ENCODE measurements at places on chromosomes 2 and 18. TPM values are rescaled to one million over a fixed set of nuclear protein-coding genes. Genes with fewer than 3 reads are reported as not detected.

The TEKT4 gene
- total RNA-seq = not detected

The SLC40A1 gene
- total RNA-seq = 73.1 TPM

The THSD7B gene
- not detected for total RNA-seq

The CFAP53 gene
- 0.83 TPM for total RNA-seq

The SPHKAP gene
- under 0.01 TPM for total RNA-seq

The LCT gene
- total RNA-seq = under 0.01 TPM

The ADAM23 gene
- 10.6 TPM for total RNA-seq

The TOGARAM2 gene
- 0.17 TPM for total RNA-seq

The KCTD1 gene
- total RNA-seq = 9.0 TPM

The LMAN1 gene
- 245 TPM for total RNA-seq

The KIF5C gene
- total RNA-seq = 0.58 TPM

The TCF23 gene
- not detected for total RNA-seq

The ZC3H6 gene
- total RNA-seq = 5.8 TPM

The APOB gene
- under 0.01 TPM for total RNA-seq

The LIMS2 gene
- 0.44 TPM for total RNA-seq

The PPP4R1 gene
- 95.4 TPM for total RNA-seq

The SPATS2L gene
- total RNA-seq = 102 TPM

The SGO2 gene
- 2.2 TPM for total RNA-seq

The FOXI3 gene
- total RNA-seq = not detected

The RBBP8 gene
- 27.9 TPM for total RNA-seq

The C18orf54 gene
- total RNA-seq = 1.7 TPM

The ANKRD30B gene
- 0.50 TPM for total RNA-seq

The EGR4 gene
- total RNA-seq = 0.83 TPM

The SEPTIN2 gene
- total RNA-seq = 435 TPM

The TSPYL6 gene
- total RNA-seq = under 0.01 TPM

The TDRD15 gene
- not detected for total RNA-seq

The CPS1 gene
- total RNA-seq = 20.9 TPM

The EMILIN2 gene
- 16.3 TPM for total RNA-seq

The DCDC2C gene
- total RNA-seq = not detected

The GNLY gene
- total RNA-seq = not detected

The FSHR gene
- total RNA-seq = not detected

The EN1 gene
- total RNA-seq = not detected

The SERPINB3 gene
- not detected for total RNA-seq

The HOXD8 gene
- 0.44 TPM for total RNA-seq

The VRK2 gene
- 37.2 TPM for total RNA-seq

The CABYR gene
- 7.7 TPM for total RNA-seq

The MC2R gene
- total RNA-seq = not detected

The SMYD1 gene
- total RNA-seq = not detected

The SERPINB2 gene
- 6.5 TPM for total RNA-seq

The GNAL gene
- 0.15 TPM for total RNA-seq

The NMUR1 gene
- total RNA-seq = 0.17 TPM

The G6PC2 gene
- total RNA-seq = not detected

The TFPI gene
- total RNA-seq = 135 TPM

The ARHGEF33 gene
- 0.29 TPM for total RNA-seq

The EHD3 gene
- total RNA-seq = 34.6 TPM
